ENCODE measurements at places on chromosomes 6 and 20.

GRCh38 chr6:96913621-96914020 is 10.9 kb upstream of the KLHL32 start:
- DNase-seq = no peak

- peak; percentile 33 for DNase-seq
Measured at GRCh38 chr6:99520855-99521632, 5.8 kb upstream of the USP45 start.

GRCh38 chr6:165519316-165519715 is 143.7 kb downstream of the PDE10A start:
- DNase-seq = no peak

DNA sequence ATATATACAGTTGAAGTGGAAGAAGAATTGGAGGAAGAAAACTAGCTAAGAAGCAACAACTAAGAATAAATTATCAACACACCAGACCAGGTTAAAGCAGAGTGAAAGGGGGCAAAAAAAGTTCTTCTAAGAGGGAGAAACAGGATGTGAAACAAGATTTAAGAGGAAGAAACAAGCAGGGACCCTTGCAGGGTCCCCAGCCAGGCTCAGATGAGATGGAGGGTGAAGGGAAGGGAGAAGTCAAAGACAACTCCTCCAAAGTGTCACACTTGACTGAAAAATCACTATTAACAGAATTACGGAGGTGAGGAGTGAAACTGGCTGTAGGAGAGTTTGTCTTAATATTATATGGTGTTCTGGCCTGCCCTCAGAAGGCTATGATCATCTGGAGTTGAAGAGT is 65.4 kb downstream of the MTFR2 start:
- DNase-seq = no peak

DNA sequence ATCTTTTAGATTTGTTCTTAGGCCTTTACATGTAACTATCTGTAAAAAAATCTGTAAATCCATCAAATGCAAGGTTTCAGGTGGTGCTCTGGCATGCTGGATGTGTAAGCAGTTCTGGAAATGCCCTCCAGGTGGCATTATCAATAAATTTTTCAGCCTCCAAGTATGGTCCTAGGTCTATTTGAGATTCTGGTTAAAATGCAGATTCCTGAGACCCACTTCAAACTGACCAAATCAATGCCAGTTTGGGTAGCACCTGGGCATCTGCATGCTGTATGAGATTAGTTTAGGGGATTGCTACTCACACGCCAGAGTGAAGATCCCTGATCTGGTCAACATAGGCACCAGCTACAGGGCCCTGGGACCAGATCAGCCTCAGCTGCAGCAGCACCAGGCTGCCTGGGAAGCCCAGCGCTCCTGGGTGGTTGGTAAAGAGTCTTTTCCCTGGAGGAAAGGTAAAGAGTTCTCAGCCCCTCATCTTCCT is 507.3 kb upstream of the CITED2 start:
- no peak for DNase-seq

DNA sequence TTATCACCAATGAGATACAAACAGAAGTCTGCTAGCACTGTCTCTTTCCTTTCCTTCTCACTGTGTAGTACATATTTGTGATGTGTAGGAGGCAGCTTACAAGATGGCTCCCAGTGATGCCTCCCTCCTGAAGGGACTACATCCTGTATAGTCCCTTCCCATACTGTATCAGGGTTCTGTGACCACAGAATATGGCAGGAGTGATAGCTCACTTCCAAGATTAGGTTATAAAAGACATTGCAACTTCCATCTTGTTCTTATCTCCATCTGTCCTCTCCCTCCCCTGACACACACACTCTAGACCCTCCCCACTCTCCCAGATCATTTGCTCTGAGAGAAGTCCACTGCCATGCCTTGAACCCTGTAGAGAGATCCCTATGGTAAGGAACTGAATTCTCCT is 38.0 kb downstream of the SESN1 start:
- no peak for DNase-seq

DNA sequence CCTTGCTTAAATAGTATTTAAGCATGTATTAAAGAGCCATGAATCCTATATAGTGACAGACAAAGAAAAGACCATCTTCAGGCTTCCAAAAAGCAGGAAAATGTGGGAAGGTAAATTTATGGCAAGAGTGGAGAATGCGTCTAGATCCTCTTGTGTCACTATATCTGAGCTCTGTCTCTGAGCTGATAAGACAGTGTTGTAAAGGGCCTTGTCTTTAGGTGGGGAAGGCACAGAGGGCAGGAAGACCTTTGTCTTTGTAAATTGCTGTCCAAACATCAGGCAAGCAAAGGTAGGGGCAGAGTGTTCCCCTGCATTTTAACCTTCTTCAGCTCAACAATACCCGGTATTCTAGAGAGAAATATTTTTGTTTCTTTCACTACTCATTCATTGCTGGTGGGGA is 33.9 kb upstream of the MBOAT1 start:
- DNase-seq = no peak

- DNase-seq = no peak
Measured at GRCh38 chr6:163348789-163349680, 65.5 kb upstream of the QKI start.

- DNase-seq = no peak
Measured at GRCh38 chr20:61951695-61952533, 113.8 kb downstream of the TAF4 start.

DNA sequence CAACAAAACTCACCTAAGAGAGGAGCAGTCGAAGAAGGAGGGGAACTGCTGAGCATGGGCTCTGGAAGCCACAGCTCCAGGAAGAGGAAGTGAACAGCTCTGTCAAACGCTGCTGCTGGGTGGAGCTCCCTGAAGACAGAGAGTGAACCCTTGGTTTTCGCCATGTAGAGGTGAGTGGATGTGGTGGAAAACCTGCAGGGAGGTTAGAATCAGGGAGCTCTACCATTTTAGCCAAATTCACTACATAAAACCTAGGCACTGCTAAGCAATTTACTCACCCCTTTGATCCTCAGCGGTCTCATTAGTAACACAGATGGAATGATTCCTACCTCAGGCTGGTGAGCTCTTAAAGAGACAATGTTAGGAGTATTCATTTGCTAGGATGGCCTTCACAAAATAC is 19.4 kb upstream of the TFAP2A start:
- DNase-seq = no peak

DNA sequence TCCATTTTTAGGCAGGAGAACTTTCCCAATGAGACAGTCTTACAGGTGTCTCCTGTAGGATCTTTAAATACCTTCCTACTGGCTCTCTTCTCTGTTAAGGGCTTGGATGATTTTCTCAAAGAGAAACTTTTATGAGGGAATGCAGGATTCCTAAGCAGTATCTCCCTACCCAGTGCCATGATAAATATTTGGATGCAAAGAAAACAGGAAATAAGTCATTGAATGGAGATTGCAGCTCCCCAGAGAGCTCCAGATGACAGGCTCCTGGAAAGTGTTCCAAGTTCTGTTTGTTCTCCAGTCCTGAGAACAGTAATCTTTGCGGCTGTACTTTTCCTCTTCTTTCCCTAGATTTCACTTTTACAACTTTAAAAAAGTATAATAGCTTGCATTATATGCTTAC is 2.4 kb upstream of the SCGN start:
- DNase-seq = no peak

GRCh38 chr6:122429323-122429722 is 29.9 kb downstream of the HSF2 start:
- no peak for DNase-seq

GRCh38 chr6:159062564-159062945 is 17.8 kb upstream of the TAGAP start:
- DNase-seq = no peak

DNA sequence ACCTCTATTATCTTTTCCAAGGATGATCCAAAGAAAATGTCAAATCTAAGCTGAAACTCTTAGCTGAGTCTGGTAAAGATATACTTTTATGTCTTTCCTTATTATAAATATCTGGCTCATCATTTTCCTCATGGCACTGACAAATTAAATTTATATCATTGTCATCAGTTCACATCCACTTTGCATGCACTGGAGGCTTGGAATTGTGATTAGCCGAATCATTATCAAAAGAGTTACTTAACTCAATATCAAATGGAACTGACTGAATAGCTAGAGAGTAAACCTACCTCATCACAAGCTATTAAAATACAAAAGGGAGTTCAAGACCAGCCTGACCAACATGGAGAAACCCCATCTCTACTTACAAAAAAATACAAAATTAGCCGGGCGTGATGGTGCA is 713.9 kb upstream of the MARCKS start:
- DNase-seq = no peak

DNA sequence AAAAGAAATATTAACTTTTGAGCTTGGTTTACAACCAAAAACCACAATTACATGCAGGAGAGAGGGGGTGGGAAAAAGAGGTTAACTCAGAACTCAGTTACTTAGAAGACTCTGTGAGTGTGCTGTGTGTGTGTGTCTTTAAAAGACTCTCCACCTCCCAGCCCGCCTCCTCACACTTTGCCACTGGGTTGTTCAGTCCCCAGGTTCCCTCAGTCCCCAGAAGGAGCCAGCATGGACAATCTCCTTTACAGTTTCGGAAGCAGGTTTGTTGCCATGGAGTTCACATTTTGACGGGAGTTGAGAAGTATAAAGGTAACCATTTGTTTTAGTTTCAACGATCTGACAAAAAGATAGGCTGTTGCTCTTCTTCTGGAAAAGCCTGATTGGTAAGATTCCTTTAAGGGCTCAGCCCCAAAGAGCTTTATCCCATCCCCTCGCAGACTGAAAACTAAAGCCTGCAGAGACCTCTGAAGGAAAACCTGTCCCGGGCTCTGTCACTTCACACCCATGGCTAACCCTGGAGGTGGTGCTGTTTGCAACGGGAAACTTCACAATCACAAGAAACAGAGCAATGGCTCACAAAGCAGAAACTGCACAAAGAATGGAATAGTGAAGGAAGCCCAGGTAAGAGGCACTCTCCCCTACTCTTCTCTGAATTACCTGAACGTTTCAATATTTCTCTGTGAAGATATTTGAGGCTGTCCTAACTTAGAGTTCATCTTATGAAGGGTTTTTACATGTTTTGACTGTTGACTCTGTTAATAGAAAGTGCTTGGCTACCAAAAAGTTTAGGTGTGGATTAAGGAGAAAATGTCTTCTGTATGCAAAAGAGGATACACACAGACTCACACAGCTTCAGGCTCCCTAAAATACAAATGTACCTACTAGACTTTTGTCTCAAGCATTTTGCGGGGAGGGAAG is at the start of gene SPTLC3:
SPTLC3 (plus strand) TSS at position 212 of the 921 bp plus-strand sequence; CDS start at position 508, 296 bp downstream.
- no peak for DNase-seq
